ENCODE measurements at places on chromosomes 11 and 22.

DNA sequence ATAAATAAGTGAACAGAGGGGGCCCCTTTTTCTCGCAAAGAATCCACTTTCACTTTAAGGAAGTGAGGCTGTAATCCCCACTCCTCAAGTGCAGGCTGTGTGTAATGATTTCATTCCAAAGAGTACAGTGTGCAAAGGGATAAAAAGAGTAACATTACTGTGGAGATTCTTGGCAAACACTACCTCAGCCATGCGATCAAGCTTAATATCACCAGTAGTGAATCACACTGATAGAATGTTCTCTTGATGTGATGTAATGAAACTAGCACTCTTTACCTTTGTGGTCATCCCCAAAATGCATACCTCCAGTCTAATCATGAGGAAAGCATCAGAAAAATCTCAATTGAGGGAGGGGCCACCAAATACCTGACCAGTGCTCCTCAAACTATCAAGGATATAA, 246.1 kb upstream of the CHORDC1 start:
- no peak for DNase-seq

DNA sequence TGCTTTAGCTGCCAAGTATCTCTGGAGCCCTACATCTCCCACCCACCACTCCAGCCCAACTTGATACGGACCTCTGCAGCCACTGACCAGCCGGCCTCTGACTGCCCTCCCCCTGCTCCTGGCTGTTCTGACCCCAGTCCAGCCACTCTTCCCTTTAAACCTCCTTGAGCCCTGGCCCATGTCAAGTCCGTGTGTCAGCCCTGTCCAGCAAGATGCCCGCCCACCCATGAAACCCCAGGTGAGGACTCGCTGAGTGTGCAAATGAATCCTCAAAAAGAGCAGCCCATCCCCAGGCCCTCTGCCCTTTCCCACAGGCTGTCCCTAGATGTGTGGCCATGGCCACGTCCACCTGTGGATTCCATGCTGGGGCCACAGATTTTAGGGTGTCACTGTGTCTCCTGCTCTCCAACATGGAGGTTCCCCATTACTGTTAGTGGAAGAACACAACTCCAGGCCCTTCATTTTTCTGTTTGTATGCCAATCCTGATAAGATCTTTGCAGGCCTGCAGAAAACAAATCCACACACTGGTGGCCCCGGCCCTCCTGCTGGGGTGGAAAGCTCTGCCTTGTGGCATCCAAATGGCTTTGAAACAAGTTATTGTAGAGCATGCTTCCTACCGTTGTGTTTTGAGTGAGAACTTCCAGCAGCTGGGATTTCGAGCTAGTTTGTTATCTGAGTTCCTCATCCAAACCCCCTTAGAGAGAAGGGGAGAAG, 22.7 kb upstream of the ADORA2A start:
- no peak for DNase-seq

GRCh38 chr22:47551431-47551775, 789.0 kb downstream of the TBC1D22A start:
- no peak for DNase-seq

GRCh38 chr11:102680945-102681344, 24.6 kb downstream of the MMP27 start:
- no peak for DNase-seq

DNA sequence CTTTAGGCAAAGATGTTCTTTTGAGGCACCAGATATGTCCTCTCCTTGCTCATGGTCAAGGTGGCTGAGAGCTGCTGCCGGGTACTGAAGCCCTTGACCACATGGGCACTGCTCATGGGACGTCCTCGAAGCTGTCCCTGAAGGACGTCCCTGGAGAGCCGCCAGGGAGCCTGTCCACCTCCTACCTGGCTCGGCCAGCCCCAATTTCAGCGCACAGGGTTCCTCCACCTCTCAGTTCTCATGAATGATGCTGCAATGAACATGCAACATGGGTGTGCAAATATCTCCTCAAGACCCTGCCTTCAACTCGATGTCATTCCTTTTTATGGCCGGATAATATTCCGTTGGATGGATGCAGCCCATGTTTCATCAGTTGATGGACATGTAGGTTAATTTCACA, 24.4 kb upstream of the TOLLIP start:
- no peak for DNase-seq

DNA sequence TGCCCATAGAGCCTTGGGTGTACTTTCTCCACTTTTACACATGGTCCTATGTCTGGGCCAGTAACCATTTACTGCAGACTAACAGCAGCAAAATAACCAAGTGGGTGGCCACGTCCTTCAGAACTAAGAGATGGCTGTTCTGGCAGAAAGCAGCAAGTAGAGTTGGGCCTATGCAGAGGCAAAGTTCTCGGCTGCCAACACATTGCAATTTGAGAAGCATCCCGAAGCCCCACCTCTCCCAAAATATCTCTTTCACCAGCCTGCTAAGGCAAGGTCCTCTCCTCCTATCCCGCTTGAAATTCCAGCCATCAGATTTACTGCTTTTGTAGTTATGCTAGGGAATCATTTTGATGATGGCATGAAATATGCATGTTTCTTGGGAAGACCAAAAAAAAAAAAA, 118.5 kb upstream of the APOA1 start:
- no peak for DNase-seq

DNA sequence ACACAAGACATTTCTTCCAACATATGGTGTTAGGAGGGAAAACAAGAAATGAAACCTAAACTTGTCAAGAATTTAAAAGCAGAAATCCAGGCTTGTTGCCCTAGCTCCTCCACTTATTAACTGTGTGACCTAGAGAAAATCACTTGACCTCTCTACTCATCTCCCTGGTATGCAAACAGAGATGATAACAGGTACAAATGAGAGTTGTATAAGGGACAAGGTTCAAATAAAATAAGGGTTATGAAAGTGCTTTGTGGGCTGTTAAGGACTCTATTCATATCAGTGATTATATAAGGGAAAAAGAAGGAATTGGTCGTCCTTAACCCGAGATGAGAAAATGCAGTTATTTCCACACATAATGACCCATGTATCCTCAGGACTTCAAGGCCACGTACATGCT, 372.7 kb upstream of the TENM4 start:
- no peak for DNase-seq

DNA sequence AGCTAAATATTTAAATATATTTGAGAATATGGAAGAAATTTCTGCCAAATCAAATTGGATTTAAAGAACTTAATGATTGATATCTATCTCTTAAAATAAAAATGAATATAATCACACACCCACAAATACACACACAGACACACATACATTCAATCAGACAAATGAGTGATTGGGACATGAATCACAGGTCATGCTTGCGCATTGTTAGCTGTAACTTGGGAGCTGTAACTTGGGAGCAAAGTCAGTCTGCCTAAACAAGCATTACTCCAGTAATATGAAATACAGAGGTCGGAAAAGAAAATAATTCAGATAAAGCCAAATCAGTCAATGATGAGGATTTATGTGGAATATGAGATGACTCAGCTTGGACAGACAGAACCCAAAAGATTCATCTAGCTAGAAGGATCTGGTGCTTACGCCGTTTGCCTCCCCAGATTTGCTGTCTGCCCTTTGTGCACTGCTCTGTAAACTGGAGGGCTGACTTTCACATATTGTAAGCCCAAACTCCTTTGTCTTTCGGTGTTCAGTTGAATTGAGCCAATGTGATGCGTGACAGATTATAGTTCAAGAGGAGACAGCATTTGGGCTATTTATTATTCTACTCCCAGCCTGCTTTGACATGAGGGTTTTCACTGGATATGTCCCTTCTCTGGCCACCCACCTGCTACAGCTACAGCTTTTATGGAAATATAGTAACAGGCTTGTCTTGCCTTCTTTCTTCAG, 1.6 kb downstream of the OR56B1 start:
- no peak for DNase-seq

DNA sequence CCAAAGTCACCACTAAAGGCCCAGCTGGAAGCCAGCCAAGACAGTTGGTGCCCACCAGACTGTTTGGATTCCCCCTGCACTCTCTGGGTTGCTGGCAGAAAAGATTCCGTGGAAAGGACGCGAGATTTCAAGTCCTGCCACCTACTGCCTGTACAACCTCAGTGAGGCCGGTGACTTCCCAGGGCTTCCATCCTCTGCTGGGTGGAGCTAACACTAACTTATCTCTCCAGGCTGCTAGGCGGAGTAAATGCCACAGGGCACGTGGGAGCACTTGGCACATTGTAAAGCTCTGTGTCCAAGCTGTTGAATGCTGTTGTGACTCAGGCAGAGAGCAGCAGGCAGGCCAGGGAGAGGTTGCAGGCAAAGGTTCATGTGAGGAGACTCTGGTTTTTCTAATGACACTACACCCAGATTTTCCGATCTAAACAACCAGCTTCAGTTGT, 50.9 kb upstream of the CDON start:
- no peak for DNase-seq

- no peak for DNase-seq
Observed at GRCh38 chr11:112229159-112229558, 2.9 kb downstream of the PTS start.

- no peak for DNase-seq
Observed at GRCh38 chr11:47587039-47587716, 700 bp downstream of the FAM180B start.

GRCh38 chr11:18720091-18720807, 5.7 kb downstream of the IGSF22 start:
- no peak for DNase-seq

All from stimulated activated CD4-positive, alpha-beta T cell treated with anti-CD3 and anti-CD28 coated beads, Interleukin-1b, Interleukin-23, amount 100 ng/mL, for 4 hours (primary cell).